ENCODE measurements at places on chromosomes 5 and 9.

DNA sequence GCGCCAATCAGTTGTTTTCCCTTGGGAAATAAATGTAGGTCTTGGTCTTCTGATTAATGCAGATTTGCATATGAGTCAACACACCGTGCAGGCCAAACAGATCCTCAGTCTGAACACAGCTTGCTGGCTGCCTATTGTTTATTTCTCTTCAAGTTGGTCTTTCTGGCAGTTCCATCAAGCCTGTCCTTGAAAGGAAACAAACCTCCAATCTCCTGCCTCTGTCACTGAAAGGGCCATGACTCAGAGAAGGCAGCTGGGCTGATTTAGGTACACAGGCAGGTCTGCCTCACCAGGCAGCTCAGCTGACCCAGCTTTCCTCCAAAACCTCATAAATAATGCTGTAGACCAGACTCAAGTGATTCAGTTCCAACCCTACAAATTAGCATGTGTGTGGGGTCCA, 175.9 kb downstream of the MAN2A1 start:
- DNase-seq = no peak

DNA sequence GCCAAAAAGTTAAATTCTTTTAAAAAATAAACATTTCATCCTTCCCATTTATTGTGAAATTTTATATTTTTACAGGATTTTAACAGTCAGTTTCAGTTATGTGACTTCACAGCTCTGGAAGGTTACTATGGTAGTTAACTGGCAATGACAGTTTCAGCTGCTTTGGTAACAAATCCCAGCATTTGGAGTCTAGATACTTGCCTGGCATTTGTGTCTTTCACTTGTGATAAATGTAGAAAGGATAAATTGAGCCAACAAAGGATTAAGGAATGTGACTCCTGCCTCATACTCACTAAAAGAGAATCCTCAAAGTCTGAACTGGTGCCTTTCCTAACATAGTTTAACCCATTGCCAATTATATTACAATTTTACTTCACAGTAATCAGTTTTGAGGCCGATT, 315.5 kb downstream of the FER start:
- no peak for DNase-seq

GRCh38 chr5:163585206-163585605, 79.8 kb downstream of the MAT2B start:
- no peak for DNase-seq

GRCh38 chr5:88470745-88471144, 202.1 kb upstream of the TMEM161B start:
- no peak for DNase-seq

- DNase-seq = no peak
Observed at GRCh38 chr5:101102506-101102905, 199.4 kb upstream of the ST8SIA4 start.

DNA sequence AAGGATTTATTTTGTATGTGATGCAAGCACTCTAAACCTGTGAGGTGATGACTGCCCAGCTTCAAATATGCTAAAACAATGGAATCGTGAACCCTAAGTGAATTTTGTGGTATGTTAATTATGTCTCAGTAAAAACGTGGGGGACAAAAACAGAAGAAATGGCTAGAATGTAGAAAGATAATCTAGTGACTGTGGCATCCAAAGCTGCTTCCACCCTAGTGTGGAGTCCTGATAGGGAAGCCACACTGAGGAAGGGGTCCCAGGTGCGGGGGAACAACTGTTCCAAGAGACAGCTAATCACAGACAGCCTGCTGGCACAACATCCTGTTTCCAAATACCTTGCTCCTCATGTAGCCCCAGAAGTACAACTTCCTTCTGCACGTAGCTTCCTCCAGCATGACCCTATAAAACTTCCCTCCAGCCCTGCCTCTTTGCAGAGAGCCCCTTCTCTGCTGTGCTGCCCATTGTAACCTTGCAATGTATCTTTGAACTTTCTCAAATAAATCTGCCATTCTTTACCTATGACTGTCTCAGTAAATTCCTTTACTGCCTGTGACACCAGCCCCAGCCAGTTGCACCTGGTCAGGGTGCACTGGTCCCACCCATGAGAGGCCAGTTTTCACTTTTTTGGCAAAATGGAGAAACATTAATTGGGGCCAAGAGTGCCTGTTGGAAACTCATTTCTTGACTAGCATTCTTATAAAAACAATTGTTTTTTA, 4.9 kb downstream of the GMCL2 start:
- DNase-seq = peak; percentile 55

DNA sequence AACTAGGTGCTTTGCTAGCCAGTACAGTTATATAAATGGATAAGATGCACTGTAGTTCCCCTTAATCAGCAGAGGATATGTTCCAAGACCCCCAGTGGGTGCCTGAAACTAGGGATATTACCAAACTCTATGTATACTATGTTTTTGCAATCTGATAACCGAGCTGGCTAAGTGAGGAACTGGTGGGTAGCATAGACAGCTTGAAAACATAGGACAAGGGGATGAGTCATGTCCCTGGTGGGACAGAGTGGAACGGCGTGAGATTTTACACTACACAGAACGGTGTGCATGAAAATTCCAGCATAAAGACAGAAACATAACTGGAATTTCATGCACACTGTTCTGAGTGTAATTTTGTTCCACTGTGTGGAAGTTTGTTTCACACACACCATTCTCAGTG, 86.9 kb downstream of the BASP1 start:
- DNase-seq = no peak

DNA sequence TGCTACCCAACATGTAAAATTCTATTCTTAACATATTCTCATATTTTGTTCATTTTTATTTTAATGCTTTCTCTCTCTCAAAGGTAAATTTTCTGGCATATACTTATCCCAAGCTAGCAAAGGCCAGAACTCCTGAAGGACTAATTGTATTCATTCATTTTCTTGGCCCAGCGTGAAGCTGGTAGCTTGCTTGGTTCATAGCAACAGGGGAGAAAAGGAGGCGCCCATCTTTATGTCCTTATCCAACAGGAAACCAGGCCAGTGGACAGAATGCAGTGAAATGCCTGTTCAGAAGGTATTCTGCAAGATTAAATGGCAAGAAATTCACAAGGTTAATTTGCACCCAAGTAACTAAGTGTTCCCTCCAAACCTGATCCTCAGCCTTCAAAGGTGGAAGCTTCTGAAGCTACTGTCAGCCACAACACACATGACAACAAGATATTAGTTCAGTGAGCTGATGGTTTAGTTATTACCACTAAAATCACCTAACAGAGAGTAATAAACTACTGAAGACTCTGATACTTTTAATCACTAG, 5.6 kb downstream of the EFNA5 start:
- no peak for DNase-seq

DNA sequence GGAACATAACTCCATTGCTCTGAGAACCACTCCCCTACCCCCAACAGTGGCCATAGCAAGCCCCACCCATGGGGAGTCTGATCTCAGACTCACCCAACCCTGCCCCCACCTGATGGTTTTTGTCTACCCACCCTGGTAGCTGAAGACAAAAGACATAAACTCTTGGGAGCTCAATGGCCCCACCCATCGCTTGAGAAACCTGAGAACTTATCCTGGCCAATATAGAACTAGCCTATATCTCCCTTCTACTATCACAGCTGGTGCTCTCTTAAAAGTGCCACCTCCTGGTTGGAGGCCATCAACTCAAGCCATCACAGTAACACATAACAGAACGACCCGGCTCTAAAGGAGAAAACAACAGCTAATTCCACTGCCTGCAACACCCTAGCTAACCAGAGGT, 47.9 kb upstream of the SNAPC3 start:
- DNase-seq = no peak

GRCh38 chr5:43514471-43514815, 505 bp downstream of the C5orf34 start:
- DNase-seq = no peak

DNA sequence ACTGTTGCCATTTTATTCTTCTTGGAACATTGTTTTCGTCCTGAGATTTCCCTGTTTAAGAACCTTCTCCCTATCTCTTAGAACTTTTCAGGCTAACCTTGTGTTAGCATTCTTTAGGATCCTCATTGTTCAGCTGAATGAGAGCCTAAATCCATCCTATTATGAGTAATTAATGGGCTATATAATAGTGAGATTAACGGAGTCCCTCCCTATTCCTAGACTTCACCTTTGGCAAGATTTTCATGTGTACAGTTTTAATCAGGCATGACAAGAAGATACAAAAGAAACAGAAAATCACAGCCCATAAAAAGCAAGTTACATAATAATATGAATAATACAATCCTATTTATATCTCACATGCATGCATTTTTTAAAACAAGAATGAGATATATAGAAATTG, 9.1 kb upstream of the MSMP start:
- no peak for DNase-seq

DNA sequence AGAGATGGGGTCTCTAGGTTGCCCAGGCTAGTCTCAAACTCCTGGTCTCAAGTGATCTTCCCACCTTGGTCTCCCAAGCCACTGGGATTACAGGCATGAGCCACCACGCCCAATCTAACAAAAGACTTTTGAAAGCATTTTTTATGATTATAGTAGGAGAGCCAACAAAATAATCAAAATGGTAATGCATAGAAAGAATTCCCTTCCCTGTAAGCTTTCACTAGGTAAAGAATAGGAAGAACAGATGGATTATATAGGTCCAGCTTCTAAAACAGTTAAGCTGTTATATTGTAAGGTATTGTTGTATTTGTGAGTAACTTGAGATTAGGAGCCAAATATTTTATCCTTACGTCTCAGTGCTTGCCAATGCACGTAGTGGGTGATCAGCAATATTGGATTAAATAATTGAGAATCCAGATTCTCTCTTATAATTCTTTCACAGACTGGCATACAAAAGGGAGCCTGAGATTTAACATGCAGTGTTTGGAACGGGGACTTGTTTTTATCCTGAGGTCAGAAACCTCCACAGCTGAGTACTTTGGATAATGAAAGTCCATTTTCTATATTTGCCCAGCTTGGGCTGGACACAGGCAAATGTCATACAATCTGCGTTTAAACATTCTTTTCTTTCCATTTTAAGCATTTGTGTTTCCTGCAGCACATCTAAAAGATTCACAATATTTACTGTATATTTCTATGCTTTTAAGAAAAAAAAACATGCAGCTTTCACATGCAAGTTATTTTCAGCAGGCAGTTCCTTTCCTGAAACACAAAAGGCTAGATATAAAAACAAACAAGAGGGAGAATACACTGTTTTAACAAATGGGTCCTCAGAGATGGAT, 238.4 kb downstream of the ARRDC3 start:
- DNase-seq = no peak

All from H9 (cell line).